ENCODE measurements at places on chromosomes 2 and 18.

DNA sequence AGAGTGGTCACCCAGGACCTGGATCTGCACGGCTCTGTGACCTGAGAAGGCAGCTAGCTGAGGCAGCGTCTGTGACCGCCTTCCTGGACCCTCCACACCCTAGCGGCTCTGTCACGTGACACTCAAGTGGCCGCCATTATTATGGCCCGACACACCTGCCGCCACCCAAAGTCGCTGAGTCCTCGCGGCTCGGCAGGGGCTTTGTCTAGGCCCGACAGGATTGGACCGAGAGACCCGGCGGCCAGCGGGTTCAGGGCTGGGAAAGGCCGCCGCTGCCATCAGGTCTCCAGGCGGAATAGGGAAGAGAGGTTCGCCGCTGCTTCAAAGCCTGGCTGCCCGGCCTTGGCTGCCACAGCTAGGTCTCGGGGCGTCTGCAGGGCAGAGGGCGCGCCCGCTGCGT is 1162.5 kb upstream of the LRRTM1 start:
- no peak for DNase-seq

DNA sequence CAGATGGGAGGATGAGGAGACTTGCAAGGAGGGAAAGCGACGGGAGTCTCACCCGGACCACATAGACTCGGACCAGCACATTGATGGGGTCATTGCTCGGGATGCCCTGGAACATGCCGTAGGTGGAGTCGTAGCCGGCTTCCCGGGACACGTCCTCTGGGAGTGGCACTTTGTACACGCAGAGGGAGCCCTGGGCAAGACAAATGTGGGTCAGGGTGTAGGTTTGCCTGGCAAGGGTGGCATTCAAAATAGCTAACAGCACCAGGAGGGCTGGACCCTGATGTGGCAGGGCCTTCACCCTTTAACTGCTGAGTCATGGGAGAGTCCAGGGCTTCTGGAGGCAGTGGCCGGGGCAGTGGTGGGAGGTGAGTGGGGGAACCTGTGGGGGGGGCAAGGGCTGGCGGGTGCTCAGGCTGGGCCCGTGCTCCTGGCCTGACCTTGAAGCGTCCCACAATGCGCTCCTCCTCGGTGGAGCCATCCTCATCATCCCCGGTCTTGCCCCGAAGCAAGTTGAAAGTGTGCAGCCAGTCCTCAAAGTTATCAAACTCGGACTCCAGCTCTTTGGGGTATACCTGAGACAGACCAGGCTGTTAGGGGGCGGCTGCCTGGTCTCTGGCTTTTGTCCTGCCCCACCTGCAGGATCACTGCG is 11.1 kb downstream of the OTOF start:
- no peak for DNase-seq

DNA sequence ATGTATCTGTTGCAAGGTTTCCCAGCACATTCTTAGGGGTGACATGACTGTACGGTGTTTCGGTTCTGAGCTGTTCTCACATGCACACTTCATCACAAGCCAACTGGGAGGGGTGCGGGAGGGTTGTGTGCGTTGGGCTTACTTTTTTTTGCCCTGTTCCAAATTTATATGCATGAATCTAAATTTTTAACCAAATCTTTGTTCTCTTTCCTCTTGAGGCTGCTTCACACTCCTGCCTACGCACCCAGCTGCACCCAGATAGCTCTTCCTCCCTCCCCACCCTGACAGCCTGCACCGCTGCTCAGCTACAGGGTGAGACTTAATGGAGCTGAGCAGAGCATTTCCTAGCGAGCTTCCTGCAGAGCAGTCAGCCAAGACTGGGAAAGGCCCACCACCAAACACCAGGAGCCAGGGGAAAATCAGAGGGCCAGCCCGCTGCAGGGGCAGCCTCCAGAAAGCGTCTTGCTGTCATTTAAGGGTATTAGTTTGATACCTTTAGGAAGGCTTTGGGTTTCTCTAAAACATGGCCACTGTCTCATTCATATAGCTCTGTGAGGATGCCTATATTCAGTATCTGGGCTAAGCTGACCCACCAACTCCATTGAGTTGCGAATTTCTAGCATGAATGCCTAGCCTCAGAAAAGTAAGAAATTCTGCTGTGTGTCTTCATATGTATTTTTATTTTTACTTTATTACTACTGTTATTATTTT is 84.5 kb downstream of the POU3F3 start:
- no peak for DNase-seq

DNA sequence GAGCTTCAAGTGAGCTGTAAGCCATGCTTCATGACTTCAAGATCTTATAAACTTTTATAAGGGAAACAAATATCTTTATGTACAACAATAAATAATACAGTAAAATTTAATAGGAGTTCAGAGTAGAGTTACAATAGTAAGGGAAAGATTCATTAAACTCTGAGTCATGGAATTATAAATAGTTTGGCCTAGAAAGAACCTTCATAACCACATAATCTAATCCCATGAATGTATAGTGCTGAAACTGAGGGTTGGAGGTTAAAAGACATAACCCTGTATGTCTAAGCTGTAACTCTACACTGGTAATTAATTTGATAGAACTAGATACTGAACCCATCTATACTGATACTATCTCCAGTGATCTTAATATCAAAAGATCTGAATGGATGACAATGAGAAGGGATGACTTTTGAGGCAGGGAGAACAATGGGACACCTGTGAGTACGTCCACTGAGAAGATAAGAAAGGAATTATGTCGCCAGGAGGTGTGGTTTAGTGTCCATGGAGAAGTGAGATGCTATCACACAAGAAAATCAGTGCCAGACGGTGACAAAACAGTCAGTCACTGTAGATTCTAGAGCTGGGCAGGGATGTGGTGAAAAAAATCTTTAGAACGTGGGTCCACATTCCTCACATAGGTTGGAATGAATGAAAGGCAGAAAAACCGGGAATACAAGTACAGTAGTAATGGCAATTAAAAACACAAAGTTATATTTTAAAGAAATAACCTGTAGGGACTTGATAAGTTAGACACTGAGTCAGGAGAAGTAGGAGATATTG is 1.1 kb downstream of the IL1F10 start:
- no peak for DNase-seq

DNA sequence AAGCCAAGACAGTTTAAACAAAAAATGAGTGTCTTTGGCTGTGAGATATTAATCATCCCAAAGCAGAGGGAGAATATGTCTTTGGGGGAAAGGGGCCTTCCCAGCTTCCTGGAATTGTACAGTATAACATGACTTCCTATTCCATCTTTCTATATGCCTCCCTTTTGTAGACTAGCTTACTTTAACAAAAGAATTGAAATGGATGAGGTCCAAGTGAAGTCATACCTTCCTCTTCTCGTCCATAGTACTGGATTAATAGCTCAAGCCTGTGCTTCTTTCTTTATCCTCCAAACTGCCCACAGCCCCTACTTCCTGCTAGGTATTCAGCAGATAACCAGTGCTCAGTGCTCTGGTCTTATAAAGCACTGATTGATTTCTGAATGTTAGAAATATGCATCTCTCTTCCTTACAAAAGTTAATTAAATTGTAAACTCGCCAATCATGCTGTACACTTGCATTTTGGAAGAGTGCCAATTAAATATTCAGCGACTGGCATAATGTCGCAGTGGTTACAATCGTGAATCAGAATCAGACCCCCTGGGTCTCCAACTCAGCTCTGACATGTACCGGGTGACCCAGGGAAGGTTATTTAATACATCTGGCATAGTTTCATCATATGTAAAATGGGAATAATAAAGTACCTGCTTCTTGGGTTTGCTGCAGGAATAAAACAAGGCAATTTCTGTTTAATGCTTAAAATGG is 325.1 kb downstream of the RND3 start:
- DNase-seq: no peak

GRCh38 chr2:227029426-227030105 is 134.4 kb downstream of the COL4A4 start:
- no peak for DNase-seq

DNA sequence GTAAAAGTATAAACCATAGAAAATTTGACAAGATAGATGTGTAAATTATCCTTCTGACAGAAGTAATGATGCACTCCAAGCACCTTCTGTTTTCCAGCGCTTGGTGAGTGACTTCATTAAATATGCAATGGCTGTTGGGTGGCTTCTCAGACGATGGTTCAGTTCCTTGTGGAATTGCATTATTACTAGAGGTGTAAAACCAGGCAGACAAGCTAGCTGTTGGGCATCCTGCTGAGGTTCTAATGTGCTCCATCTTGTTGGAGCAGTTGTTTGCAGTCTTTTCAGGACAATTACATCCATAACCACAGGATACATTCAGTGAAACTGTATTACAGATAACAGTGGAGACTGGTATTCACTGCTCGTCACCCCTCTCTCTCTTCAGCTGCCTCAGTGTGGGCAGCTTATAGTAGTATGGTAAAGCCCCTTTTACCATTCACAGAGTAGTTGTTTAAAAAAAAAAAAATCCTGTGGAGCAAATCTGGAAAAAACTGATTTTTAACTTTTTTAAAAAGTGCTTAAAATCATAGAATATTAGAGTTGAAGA is 143.5 kb downstream of the AGPS start:
- no peak for DNase-seq

DNA sequence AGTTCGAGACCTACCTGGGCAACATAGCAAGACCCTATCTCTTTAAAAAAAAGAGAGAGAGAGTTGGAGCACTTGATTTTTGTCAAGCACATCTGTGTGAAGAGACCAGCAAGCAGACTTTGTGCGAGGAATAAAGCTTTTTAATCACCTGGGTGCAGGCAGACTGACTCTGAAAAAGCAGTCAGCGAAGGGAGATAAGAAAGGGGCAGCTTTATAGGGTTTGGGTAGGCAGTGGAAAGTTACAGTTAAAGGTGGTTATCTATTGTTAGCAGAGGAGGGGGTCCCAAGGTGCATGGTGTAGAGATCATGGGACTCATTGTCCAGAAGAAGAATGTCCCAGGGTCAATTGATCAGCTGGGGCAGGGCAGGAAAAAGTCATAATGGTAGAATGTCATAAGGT is 34.4 kb downstream of the NCL start:
- DNase-seq: no peak

DNA sequence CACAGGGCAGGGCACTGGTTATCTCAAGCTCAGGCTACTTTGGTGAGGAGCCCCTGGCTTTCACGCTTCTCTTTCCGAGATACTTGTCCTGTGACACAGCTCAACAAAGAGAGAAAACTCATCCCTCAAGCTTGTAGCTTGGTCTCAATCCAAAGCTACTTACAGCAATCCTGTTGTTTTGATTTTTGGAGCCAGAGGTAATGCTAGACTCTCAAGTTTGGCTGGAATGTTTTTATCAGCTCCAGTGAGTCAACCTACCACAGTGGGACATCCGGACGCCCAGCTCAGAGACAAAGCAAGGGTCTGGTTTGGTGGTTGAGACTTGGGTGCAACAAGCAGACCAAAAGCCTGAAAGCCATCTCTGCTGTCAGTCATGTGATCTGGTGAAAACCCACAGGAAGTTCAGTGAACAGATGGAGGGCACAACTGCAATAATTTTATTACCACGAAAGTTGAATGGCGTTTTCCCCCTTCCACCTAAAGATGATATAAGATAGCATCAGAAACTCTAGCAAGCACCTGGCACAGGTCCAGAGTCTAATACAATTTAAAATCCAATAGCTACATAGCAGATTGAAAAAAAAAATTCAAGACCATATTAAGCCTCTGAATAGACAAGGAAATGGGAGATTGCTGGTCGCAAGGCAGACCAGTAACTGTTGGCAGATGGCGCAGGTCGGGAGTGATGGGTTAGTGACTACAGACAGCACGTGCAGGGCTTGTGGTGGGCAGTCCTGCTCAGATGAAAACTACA is 102.3 kb upstream of the SMAD7 start:
- DNase-seq: peak; percentile 82

DNA sequence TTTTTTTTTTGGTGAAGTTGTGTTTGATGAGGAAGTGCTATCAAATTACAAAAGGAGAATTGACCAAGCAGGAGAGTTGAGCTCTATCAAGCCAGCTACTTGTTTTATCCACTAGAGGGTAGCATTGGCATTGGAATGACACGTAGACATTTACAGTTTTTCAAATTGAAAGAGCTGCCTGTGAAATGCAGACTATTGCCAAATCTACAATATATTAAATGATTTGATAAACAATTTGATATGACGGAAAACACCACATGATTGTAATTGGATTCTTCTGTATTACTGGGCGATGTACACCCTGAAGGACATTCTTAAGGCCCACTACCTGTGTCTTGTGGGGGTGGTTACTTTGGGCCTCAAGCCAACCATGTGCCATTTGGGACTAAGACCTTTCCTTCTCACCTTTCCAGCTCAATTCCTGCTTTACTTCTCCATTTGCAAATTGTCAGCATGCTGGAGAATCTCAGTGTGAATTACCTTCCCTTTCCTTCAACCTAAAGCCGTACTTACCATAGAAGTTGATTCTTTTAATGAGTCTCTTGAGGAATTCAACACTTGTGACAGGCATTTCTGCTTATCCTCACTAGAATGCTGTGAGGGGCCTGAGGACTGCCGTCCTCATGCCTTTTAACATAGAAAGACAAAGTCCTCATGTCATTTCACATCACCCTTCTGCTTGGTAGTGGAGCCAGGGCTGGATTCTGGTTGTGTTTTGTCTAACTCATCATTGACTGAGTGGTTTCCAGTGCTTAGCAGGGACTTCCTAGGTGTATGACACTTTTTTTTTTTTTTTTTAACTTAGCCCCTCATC is 134.8 kb upstream of the THUMPD2 start:
- peak; percentile 63 for DNase-seq
